ENCODE measurements at places on chromosomes 1 and 21.

- no peak for DNase-seq
These were observed 265.6 kb downstream of the TM2D1 start for GRCh38 chr1:61459345-61459744.

DNA sequence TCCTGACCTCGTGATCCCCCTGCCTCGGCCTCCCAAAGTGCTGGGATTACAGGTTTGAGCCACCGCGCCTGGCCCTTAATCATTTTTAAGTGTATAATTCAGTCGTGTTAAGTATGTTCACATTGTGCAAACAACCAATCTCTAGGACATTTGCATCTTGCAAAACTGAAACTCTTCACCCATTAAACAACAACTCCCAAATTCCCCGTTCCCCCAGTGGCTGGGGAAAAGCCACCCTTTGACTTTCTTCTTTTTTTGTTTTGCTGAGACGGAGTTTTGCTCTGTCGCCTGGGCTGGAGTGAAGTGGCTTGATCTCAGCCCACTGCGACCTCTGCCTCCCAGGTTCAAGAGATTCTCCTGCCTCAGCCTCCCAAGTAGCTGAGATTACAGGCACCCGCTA is 6.5 kb upstream of the THEMIS2 start:
- DNase-seq, result peak; percentile 25

DNA sequence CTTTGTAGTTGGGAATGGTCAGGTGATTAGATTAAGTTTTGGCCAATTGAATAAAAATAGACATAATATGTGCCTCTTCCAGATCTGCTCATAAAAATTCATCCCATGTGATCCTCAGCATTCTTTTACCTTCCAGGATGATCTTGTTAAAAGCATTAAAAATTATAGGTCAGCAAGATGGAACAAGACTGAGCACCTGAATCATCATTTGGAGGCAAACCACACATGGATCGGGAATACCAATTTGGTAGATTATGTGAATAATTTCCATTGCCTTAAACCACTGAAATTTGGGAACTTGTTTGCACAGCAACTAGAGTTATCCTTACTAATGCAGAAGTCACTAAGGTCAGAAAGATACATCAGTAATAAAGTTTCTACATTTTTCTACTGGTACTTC is 681.4 kb upstream of the ADGRL2 start:
- no peak for DNase-seq

- DNase-seq, result no peak
These were observed 58.6 kb downstream of the ZNF644 start for GRCh38 chr1:90963236-90963635.

DNA sequence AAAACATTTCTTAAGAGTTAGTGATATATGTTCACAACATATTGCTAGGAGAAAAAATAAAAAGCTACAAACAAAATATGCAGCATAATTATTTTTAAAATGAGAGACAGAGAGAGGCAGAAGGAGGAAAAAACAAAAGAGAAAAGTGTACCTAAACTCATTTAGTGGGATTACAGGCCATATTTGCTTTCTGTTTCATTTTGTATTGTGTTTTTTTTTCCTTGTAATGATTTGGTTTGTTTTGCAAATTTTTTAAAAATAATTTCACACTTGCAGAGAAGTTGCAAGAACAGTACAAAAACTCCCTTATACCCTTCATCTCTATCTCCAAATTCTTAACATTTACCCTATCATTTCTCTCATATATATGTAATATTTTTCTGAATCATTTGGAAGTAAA is 65.0 kb downstream of the LBR start:
- DNase-seq, result no peak

- no peak for DNase-seq
These were observed 2.6 kb downstream of the TAGLN2 start for GRCh38 chr1:159922511-159923202.

DNA sequence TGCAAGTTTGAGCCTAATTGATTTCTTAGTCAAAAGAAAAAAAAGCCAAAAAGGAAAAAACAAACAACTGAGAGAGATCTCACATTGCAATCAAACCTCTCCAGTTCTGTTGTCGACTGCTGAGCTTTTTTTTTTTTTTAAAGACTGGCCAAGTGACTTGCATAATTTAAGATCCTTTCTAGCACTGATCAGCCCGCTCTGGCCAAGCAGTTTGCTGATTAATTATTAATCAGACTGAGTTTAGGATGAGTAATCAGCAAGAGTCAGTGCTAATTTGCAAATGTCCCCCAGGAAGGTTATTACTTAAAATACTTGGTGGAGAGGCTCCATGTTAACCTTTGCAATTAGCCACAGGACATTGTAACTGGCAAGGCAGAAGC is 39.3 kb downstream of the HMGB4 start:
- no peak for DNase-seq

GRCh38 chr1:182391028-182391361 is 595 bp downstream of the GLUL start:
- DNase-seq, result no peak

GRCh38 chr1:212186427-212187207 is 98.6 kb upstream of the PPP2R5A start:
- peak; percentile 43 for DNase-seq

DNA sequence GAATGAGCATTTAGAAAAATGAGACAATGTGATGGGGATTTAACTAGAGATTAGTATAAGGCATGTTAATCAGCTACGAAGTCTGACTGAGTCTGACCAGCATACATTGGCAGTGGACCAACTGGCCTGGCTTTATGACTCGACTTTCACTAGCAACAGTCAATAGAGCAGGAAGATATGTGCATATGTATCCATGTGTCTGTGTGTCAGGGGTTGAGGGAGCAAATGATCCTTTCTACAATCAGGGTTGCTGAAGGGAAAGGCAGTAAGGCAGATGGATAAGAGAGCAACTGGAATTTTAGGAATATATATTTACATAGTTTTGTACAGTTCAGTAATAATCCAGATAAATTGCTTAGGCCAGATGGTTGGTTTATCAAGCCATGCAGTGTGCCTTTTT is 645.6 kb downstream of the PLA2G4A start:
- DNase-seq, result no peak

DNA sequence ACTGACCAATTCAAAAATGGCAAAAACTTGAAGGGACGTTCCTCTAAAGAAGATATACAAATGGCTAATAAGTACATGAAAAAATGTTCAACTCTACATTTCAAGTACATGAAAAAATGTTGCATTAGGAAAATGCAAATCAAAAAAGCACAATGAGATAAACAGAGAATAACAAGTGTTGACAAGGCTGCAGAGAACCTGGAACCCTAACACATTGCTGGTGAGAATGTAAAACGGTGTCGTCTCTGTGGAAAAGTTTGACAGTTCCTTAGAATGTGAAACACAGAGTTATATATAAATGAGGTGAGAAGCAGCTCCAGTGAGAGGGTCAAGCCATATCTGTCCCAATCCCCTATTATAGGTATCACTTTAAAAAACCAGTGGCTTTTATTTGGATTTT is 44.6 kb upstream of the RBM34 start:
- no peak for DNase-seq

DNA sequence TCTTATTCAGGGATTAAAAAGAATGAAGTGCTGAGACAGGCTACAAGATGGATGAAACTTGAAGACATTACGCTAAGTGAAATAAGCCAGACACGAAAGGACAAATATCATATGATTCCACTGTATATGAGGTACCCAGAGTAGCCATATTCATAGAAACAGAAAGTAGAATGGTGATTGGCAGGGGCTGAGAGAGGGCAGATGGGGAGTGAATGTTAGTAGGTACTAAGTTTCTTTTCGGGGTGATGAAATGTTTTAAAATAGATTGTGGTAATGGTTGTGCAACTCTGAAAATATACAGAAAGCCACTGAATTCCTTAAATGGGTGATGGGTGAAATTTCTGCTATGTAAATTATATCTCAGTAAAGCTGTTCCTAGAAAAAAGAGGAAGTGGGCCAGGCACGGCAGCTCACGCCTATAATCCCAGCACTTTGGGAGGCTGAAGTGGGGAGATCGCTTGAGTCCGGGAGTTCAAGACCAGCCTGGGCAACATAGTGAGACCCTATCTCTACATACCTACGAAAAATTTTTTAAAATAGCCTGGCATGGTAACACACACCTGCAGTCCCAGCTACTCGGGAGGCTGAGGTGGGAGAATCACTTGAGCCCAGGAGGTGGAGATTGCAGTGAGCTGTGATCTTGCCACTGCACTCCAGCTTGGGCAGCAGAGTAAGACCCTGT is 15.9 kb downstream of the SLC27A3 start:
- DNase-seq, result peak; percentile 87

DNA sequence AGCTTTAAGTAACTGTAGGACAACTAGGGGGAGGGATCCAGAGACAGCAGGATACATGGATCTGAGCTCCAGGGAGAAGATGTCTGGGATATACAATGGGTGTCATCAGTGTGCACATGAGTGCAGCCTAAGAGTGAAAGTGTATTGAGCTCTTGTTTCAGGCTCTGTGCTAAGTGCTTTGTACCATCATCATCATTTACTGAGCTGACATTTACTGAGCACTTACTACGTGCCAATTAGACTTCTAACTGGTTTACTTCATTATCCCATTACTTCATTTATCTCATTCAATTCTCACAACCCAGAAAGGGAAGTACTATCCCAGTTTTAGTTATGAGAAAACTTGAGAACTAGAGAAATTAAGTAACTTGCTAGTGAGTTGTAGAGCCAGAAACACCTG is 4.5 kb upstream of the KDM4A start:
- no peak for DNase-seq

DNA sequence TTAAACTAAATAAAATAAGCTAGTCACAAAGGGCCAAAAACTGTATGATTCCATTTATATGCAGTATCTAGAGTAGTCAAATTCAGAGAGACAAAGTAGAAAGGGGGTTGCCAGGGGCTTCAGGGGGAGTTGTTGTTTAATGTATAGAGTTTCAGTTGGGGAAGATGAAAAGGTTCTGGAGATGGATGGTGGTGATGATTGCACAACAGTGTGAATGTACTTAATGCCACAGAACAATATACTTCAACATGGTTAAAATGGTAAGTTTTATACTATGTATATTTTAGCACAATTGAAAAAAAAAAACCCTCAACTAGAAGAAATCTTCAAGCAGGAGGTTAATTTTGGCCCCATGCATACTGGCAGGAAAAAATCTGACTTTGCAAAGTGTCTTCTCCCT is 24.3 kb downstream of the VAV3 start:
- DNase-seq, result no peak

GRCh38 chr21:44962403-44962966 is 22.7 kb downstream of the SLX9 start:
- no peak for DNase-seq

DNA sequence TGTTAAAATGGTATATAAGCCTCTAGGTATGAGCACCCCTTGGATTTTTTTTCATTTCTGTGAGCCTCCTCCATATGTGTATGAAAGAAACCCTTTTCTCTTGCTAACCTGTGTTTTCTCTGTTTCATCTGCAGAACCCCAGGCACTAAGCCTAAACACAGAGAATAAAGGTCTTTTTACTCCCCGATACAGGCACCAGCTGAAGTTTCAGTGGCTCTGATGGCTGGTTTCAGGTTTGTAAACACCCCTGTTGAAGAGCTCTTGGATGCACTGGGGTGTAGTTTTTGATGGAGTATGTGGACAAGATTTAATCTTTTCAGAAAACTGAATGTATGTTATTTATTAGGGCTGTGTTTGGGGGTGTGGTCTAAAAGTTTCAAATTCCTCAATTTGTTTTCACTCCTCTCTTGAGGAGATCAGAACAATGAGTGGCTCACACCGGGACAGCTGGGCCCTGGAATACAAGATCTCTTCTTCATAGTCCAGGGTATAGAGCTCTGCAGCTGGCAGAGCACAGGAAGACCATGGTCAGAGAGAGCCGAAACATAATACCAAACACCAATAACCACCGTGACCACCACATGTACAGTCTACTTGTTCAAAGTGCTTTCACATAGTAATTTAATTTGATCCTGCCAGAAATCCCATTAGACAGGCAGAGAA is 50.2 kb upstream of the VTCN1 start:
- no peak for DNase-seq

GRCh38 chr1:232018231-232019025 is 391.8 kb downstream of the DISC1 start:
- DNase-seq, result no peak

DNA sequence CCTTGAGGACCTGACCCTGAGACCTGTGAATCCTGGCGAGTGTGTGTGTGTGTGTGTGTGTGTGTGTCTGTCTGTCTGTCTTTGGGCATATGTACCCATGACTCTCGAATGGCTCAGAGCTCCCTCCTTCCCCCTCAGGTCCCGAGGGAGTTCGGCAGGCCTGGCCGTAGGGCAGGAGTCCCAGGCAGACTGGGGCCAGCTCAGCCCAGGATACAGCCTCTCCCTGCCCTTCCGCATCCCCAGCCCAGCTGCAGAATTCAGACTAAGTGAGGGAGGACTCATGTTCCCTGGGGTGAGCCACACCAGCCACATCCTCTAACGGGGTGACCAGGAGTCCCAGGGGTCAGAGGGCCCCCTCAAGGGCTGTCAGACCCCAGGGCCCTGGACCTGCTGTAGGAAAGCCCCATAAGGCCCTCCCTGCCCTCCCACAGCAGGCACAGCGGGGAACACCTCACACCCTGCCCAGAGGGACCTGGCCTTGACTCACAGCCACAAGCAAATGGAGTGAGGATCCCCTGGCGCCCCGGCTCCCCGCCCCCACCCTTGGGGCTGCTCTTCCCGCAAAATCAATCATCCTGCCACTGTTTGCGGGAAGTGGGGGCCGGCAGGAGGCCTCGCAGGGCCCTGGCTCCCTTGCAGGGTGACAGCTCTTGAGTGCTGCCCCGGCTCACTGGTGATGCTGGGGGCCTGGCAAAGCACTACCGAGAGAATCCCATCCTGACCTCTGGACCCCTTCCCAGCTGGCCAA is 101.7 kb upstream of the CASZ1 start:
- no peak for DNase-seq

- no peak for DNase-seq
These were observed 5.7 kb downstream of the SLC9A1 start for GRCh38 chr1:27149084-27149761.

DNA sequence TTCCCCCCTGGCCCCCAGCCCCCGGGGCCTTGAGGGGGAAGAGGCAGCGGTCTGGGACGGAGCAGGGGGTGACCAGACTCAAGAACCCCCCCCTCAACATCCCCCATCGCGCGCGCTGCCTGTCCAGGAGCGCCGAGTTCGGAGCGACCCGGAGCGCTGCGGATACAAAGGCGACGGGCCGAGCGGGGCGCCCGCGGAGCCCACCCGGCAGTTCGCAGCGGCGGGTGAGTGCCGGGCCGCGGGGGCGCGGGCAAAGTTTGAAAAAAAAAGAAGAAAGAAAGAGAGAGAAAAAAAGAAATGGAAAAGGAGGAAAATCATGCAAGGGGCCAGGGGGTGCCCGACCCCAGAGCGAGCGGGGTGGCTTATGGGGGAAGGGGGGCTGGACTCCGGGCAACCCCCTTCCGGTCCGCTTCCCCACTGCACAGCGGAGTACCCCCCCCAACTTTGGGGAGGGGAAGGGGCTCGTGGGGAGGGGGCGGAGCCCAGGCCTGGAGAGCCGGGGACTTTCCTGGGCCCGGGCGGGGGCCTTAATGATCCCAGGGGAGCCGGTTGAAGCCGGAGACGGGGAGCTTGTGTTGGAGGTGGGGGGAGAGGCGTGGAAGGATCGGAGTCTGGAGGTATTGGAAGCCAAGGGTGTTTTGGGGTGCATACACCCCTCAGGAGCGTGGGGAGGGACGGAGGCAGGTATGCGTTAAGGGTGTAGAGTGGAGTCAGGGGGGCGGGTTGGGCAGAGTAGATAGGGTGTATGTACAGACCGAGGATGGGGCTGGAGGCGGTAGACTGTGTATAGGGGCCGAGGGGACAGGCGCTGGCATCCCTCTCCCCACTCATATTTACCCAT is 502 bp downstream of the VANGL2 start:
- DNase-seq, result no peak

All from inflammatory macrophage (primary cell).